T-helper 17 cell (primary cell): ENCODE measurements at places on chromosomes 11 and 22.
A peak's percentile ranks its signal among the peaks of the same experiment; 100 is the strongest.

DNA sequence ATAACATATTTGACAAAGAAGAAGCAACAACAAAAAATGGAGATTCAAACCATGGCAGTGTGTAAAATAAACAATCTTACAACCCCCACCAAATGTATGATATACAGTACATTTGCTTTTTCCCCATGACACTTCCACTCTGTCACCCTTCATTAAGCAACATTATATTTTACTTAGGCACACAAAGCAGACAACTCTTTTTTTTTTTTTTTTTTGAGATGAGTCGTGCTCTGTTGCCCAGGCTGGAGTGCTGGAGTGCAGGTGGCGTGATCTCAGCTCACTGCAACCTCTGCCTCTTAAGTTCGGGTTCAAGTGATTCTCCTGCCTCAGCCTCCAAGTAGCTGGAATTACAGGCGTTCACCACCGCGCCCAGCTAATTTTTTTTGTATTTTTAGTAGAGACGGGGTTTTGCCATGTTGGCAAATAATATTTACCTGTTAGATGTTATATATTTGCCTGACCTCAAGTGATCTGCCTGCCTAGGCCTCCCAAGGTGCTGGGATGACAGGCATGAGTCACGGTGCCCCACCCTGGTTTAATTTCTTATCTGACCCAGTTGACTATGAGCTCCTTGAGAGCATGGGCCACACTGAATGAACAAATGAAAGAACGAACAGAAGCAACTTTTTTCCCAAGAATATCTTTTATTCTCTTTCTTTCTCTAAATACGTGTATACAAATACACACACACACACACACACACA, 5.5 kb upstream of the PCF11 start:
- no peak overlapping the region for H3K4me3 ChIP-seq
- no peak overlapping the region for H3K27ac ChIP-seq
- H3K4me1 ChIP-seq = peaks cover 2% of the 10 kb centered on the region
- DNase-seq = no peak

DNA sequence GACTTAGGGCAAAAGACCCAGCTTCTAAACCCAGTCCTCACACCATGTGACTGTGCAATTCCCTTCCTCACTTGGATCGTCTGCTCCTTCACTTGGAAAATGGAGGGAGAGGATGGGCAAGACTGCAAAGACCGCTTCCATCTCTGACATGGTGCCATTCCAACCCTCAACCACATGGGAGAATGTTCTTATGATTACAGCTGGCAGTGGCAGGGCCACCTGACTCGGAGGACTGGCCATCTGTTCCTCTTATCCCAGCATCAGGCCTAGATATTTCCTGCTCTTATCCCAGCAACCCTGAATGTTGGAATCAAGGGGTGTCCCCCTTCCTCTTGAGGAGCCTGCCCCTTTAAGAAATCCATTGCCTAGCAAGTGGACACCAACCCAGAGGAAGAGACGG, 15.4 kb downstream of the DSCAML1 start:
- H3K27me3 ChIP-seq = peaks cover 94% of the 10 kb centered on the region
- H3K4me1 ChIP-seq = peaks cover 2% of the 10 kb centered on the region
- H3K4me3 ChIP-seq = no peak overlapping the region
- H3K27ac ChIP-seq = no peak overlapping the region
- peaks cover 6% of the 10 kb centered on the region for H3K36me3 ChIP-seq
- no peak for DNase-seq

DNA sequence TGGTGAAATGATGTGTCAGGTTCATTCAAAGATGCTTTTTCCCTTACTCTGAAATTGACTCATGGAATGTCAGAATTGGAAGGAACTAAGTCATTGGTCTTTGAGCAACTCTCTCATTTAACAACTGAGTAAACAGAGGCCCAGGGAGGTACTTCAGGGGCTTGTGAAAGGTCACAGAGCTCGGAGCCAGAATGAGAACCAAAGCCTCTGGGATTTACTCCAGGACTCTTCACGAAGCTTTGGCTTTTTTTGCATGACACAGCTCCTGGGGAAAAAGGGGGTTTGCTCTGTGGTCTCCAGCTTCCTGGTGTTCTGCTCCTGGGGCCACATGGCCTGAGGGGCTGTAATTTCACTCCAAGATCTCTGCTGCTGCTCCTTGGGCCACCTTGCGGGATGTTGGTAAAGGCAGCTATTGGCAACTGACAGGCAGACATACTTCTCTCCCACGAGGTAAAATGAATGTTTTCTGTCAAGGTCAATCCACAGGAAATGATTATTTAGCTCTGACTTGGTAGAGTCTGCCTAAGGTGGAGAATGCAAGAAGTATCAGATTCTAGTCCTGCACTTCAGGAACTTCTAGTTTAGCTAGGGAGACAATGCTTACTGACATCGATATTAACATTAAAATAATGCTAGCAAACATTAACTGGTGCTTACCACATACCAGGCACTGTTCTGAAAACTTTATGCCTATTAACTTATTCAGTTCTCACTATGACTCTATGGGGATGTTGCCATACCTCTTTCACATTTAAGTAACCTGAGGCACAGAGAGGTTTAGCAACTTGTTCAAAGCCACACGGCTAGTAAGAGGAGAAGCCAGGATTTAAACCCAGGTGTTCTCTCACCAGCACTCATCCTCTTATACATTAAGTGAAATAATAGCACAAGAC, 16.1 kb downstream of the PKNOX2 start:
- no peak overlapping the region for H3K27ac ChIP-seq
- no peak overlapping the region for H3K4me3 ChIP-seq
- H3K4me1 ChIP-seq = no peaks in the 10 kb centered on the region

- DNase-seq = no peak
- H3K27me3 ChIP-seq = peaks cover 7% of the 10 kb centered on the region
- H3K4me1 ChIP-seq = peaks cover 8% of the 10 kb centered on the region
- no peak overlapping the region for H3K4me3 ChIP-seq
- H3K36me3 ChIP-seq = no peaks in the 10 kb centered on the region
- no peak overlapping the region for H3K27ac ChIP-seq
Measured at GRCh38 chr22:45980761-45981160, 3.8 kb upstream of the WNT7B start.

DNA sequence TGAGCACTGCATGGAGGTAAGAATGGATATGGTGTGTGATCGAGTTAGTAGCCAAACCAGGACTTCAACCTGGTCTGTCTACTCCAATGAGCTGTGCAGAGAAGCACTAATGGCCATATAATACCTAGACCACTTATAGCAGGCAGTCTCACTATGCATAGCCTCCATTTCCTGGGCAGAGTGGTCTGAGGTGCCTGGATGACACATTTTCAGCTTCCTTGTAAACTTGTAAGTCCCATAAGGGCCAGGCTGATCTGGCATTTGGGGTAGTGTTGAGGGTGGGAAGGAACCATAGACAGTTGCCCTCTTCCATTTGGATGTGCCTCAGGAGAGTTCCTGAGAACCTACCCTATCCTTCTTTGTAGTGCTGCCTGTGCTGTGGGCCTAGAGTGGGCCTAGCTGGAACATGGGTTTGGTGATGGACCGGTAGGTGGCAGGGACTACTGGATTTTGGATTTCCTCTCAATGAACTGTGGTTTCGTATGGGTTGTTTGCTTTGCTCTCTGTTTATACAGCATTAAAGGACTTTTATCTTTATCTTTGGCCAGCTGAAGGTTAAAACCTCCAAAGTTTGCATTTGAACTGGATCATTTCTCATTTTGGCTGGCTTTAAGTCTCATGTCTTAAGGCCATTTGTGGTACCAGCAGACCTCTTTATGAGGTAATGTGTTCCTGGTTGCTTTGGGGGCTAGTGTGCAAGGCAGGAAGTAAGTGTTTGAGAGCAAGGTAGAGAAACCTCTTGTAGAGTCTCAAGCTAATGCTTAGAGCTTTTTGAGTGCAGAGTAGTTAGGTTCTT, 86.9 kb downstream of the STIM1 start:
- peaks cover 2% of the 10 kb centered on the region for H3K36me3 ChIP-seq
- H3K4me3 ChIP-seq = peak overlapping the region; percentile 73
- DNase-seq = no peak
- H3K27me3 ChIP-seq = no peaks in the 10 kb centered on the region
- peak overlapping the region; percentile 92 for H3K27ac ChIP-seq
- H3K4me1 ChIP-seq = peaks cover 74% of the 10 kb centered on the region

GRCh38 chr11:575313-575995, 816 bp upstream of the PHRF1 start:
- H3K27ac ChIP-seq = peak overlapping the region; percentile 87
- H3K4me3 ChIP-seq = peak overlapping the region; percentile 94
- H3K27me3 ChIP-seq = no peaks in the 10 kb centered on the region

DNA sequence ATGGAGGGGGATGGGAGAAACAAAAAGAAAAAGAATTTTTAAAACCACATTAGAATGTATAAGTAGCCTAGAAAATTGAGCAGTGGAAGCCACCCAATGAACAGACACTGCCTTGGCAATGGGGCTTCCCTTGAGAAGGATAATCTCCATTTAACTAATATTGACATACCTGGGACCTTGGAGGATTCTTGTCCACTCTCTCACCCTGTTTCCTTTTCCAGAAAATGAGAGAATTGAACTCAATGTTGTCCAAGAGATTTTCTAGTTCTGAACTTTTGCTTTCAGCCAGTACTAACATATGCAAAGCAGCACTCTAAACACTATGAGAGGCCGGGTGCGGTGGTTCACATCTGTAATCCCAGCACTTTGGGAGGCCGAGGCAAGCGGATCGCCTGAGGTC, 524 bp downstream of the MS4A8 start:
- no peak overlapping the region for H3K27ac ChIP-seq
- H3K4me3 ChIP-seq = no peak overlapping the region
- H3K36me3 ChIP-seq = peaks cover 2% of the 10 kb centered on the region
- peaks cover 19% of the 10 kb centered on the region for H3K27me3 ChIP-seq

DNA sequence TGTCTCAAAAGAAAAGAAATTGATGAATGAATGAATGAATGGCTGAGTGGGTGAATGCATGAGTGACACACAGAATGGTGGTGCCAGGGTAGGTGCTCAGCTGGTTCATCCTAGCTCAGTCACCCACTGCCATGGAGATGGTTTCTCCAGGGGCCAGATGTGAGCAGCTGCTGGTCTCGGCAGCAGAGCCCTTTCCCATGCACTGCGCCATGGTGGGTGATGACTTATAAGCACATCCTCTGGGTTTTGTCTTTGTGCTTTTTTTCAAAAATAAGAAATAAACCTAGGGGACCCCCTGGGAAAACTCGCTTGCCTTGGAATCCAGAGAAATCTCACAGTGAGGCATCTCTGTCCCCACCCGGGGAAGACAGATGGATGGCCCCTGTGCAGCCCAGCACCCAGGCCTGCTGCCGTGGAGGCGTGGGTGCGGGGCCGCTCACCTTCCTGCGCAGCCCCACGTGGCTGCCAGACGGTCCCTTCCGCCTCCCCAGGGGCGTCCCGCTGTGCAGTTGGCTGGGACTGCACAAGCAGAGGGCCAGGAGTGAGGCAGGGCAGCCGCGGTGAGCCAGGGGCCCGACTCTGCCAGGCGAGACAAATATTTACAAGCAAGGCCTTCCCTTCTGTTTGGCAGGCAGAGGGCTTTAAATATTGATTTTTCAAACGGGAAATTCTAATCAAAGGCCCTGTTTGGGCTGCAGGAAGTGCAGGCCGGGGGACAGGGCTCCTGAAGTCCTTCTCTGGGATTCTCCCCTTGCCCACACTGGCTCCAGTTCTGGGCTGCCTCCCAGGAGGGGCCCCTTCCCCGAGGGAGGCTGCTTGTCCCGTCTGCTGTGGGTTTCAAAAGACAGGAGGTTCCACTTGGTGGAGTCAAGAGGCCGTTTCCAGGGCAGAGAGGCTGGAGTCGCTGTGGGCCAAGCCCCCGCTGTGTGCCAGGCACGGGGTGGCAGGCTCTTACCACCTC, 24.3 kb downstream of the MPPED1 start:
- H3K4me3 ChIP-seq = no peak overlapping the region
- H3K27ac ChIP-seq = no peak overlapping the region
- DNase-seq = no peak
- peaks cover 2% of the 10 kb centered on the region for H3K36me3 ChIP-seq

GRCh38 chr11:112320668-112321067, 60.0 kb upstream of the PLET1 start:
- H3K27me3 ChIP-seq = no peaks in the 10 kb centered on the region
- H3K4me1 ChIP-seq = peaks cover 26% of the 10 kb centered on the region
- peaks cover 2% of the 10 kb centered on the region for H3K36me3 ChIP-seq
- H3K4me3 ChIP-seq = no peak overlapping the region
- peak overlapping the region; percentile 94 for H3K27ac ChIP-seq
- no peak for DNase-seq

DNA sequence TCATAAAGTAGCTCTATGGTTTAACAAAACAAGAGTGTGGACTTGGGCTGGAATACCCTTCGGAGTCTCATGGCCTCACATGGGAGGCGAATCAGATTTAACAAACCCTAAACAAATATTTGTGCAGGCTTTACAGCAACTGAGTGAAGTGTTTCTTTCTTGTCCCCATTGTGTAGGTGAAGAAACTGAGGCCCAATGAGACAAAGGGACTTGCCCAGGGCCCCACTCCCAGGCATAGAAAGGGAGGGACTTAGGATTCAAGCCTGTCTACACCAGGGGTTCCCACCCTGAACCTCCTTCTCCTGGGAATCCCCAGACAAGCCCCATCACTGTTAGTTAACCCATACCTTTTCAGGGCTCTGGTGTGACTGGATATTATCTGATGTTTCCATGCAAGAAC, 55.1 kb upstream of the CRYBB3 start:
- H3K36me3 ChIP-seq = no peaks in the 10 kb centered on the region
- no peak overlapping the region for H3K4me3 ChIP-seq
- H3K27me3 ChIP-seq = no peaks in the 10 kb centered on the region
- DNase-seq = no peak
- no peak overlapping the region for H3K27ac ChIP-seq

GRCh38 chr22:30600921-30601320, 6.1 kb upstream of the TCN2 start:
- H3K36me3 ChIP-seq = no peaks in the 10 kb centered on the region
- no peak for DNase-seq
- H3K27me3 ChIP-seq = no peaks in the 10 kb centered on the region
- no peak overlapping the region for H3K4me3 ChIP-seq
- peaks cover 2% of the 10 kb centered on the region for H3K4me1 ChIP-seq

DNA sequence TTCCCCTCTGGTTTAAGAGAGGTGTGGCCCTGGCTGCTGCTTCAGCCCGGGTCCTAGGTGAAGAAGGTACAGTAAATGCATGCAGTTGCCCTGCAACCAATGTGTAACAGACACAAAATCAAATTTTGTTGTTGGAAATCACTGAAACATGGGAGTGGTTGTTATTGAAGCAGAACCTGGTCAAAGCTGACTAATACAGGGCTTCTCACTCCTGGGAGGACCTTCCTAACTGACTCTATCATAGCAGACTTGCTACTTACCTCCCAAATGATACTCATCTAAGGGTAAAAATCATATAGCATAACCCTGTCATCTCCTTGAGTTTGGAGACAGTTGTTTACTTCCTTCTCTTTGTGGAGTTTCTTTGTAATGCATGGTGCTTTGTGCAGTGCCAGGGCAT, 52.6 kb downstream of the SLC1A2 start:
- peaks cover 14% of the 10 kb centered on the region for H3K27me3 ChIP-seq
- DNase-seq = no peak
- H3K27ac ChIP-seq = no peak overlapping the region
- no peaks in the 10 kb centered on the region for H3K4me1 ChIP-seq

DNA sequence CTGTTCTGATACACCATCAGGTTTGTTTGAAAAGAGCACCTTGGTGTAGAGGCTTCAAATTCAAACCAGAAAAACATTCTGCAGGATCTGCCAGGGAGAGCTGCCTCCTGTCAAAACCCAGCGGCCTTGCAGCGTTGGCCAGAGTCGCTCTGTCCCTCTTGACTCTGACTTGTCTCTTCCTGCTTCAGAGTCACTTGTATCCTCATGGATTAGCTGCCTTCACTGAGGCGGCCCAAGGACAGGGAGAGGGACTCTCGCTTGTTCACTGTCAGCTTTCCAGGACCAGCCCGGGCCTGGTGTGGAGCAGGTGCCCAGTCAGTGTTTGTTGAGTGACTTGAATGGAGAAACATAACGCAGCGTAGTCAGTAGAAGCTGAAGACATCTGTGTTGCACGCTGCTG, 18.0 kb downstream of the TBC1D22A start:
- H3K27me3 ChIP-seq = no peaks in the 10 kb centered on the region
- no peak for DNase-seq
- H3K4me1 ChIP-seq = peaks cover 38% of the 10 kb centered on the region
- H3K4me3 ChIP-seq = no peak overlapping the region
- H3K36me3 ChIP-seq = no peaks in the 10 kb centered on the region
- H3K27ac ChIP-seq = peak overlapping the region; percentile 72
